ENCODE measurements at places on chromosomes 3 and 15. TPM values are rescaled to one million over a fixed set of nuclear protein-coding genes. Genes with fewer than 3 reads are reported as not detected.

GRCh38 chr15:62739082-62739481 lies 303.5 kb upstream of the TPM1 start:
- peak; percentile 32 for DNase-seq

DNA sequence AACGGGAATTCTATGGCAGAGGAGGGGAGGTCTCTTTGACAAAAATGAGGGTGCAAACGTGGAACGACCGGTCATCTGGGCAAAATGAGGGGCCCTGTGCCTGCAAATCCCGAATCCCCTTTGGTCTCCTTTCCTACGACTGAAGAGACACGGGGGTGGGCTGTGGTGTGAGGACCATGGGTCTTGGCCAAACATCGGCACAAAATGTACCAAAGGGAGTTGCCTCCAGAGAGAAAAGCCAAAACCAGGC lies 498 bp downstream of the ZNF280D start:
- DNase-seq = peak; percentile 23

The TM2D3 gene
- polyA plus RNA-seq = 40.6 TPM

The SLC7A14 gene
- polyA plus RNA-seq = not detected

The AVEN gene
- polyA plus RNA-seq = 25.3 TPM

The ROPN1 gene
- polyA plus RNA-seq = not detected
